ENCODE measurements at places on chromosomes 2 and 18.

- no peak for DNase-seq
Observed at GRCh38 chr2:241036964-241037421, 38.6 kb downstream of the SNED1 start.

- no peak for DNase-seq
Observed at GRCh38 chr18:59047321-59048047, 92.2 kb upstream of the SEC11C start.

DNA sequence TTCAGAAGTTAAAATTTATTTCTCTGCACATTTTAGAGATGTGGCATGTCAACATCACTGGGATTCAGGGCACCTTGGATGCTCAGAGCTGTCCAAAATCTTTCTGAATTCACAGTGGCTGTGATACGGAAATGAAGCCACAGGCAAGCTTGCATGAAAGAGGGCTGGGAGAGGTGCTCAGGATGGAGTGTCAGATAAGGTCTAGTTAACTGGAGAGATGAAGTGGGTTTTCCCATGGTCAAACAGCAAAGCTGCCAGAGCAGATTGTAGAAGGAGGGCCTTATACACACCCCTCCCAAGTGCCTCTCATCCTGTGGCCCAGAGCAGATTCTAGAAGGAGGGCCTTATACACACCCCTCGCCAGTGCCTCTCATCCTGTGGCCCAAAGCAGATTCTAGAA is 286.8 kb upstream of the PXDN start:
- DNase-seq, result no peak

GRCh38 chr2:182949572-182950189 is 83.2 kb upstream of the FRZB start:
- no peak for DNase-seq

GRCh38 chr2:240624950-240625621 is at the start of gene GPR35:
TSS of gene GPR35 (plus strand) at chr2:240625480. CDS start at chr2:240629953, 4,473 bp downstream.
- DNase-seq, result peak; percentile 49

DNA sequence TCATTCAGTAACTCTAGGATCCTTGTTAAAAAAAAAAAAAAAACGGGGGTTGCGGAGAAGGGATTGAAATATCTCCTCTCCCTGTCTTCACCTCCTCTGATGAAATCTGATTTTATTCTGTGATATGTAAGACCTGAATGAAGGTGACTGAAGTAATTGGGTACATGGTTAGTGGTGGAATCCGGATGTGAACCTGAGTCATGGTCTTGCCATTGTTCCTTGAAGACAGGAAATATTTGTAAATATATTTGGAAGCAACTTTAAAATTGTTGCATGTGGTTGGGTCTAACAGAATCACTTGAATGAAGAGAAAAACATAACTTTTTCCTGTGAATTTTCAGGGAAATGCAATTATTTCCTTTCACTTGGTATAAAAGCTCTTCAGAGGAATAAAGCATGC is 3.0 kb upstream of the IL1A start:
- no peak for DNase-seq

DNA sequence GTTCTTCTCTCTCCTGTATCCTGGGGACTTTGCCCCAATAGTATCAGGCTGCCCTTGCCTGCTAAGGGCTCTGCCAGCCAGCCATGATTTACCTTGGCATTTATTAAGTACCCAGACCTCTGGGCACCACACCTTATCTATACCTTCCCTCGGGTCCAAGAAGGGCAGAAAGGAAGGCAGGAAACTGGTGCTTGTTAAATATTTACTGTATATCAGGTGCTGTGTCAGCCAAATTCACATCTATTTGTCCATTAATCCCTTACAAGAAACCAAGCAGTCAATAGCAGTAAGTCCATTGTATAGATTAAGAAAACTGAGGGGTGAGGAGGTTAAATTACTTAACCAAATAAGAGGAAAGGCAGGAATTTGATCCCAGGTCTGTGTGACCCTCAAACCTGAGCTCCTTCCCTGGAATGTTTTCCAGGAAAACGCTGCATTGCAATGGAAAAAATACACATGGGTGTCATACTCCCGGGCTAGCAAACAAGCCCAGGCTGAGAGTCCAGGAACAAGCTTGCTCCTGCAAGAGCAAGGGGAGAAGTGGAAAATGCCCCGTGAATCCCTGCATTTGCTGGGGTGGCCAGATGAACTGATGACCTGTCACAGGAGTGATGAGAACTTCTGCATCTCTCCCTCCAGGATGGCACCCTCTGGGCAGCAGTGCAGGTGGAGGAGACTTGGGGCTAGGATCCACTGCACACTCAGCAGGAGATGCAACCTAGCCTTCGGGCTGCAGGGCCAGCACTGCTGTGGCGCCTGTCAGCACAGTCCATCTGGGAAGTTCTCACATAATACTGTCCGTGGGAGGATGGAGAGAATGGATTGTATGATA is 30.4 kb downstream of the CIB4 start:
- no peak for DNase-seq

DNA sequence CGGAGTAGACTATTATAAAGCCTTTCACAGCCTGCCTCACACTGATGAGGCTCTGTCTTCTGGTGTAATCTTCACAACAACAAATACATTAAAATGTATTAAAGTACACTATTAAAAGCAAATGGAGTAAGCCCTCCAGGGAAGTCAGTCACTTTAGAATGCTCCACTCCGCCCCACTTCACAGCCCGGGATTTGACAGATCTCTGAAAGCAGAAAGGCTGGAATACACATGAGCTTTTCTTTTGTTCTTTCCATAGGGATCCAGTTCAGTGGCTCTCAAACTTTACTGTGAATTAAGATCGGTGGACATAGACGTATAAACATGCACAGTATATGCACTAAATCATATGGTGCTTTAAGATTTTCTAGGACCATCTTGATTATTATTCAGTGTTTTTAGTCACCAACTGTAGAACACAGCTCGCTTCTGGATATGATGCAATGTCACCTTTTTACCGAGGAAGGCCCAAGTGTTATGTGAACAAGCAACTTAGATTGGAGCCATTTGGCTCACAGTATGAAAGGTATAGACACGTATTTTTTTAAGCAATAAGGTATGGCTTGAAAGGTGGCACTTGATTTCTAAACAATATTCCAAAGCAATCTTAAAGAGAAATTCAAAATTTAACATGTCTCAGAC is 151.1 kb downstream of the PRKCE start:
- DNase-seq, result no peak

- no peak for DNase-seq
Observed at GRCh38 chr18:54090856-54091255, 133.6 kb downstream of the MBD2 start.

DNA sequence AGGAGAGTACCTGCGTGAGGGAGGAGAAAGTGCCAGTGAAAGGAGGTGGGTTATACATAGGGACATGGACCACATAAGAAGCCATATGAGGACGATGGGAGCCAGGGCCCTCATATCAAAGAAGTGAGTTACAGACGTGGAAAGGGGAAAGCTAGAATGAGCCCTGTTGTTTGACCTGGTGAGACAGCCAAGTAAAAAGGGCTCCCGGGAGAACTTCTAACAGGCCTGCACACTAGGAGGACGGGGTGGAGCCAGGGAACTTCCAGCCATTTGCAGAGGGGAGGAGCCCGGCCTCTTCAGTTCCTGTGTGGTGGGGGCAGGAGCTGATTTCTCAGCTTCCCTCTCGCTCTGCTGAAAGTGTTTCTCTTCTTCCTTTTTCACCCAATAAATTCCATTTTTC is 84.1 kb upstream of the SLC66A3 start:
- no peak for DNase-seq

- DNase-seq, result no peak
Observed at GRCh38 chr18:72372076-72372475, 172.1 kb downstream of the CBLN2 start.

- DNase-seq, result no peak
Observed at GRCh38 chr18:62080172-62080900, 106.5 kb downstream of the PIGN start.

- no peak for DNase-seq
Observed at GRCh38 chr18:23321996-23322395, 131.1 kb upstream of the RIOK3 start.

DNA sequence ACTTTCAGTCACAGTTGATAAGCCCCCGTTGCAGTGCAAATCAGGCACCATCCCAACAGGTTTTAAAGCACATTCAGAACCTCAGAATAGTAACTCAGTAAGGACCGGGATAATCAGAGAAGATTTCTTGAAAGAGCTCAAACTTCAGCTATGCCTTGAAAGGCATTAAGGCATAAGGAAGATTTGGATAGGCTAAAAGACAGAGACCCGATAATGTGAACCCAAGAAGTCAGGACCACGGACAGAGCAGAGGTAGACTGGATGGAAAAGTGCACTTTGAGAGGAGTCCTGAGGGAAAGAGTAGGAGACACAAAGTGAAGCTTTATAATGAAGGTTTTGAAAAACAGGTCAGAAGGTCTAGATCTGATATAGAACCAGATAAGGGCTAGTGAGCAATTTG is 36.9 kb upstream of the KLF7 start:
- DNase-seq, result no peak

DNA sequence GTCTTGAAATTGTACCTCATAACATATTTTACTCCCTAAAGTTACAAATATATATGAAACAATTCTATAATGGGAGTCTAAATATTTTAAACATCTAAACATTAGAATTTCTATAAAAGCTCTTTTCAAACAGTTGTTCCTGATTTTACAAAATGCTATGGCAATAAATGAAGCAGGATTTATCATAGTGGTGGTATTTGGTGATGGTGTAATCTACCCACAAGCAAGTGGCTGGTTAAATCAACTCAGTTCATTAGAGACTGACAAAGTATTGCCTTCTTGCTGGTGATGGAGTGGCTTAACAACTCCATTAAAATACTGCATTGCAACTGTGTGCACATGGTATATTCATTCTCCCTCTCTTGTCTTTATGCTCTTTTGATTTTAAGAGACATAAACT is 138.9 kb downstream of the PMAIP1 start:
- DNase-seq, result no peak

GRCh38 chr2:19775838-19776237 is 125.9 kb downstream of the TTC32 start:
- no peak for DNase-seq

DNA sequence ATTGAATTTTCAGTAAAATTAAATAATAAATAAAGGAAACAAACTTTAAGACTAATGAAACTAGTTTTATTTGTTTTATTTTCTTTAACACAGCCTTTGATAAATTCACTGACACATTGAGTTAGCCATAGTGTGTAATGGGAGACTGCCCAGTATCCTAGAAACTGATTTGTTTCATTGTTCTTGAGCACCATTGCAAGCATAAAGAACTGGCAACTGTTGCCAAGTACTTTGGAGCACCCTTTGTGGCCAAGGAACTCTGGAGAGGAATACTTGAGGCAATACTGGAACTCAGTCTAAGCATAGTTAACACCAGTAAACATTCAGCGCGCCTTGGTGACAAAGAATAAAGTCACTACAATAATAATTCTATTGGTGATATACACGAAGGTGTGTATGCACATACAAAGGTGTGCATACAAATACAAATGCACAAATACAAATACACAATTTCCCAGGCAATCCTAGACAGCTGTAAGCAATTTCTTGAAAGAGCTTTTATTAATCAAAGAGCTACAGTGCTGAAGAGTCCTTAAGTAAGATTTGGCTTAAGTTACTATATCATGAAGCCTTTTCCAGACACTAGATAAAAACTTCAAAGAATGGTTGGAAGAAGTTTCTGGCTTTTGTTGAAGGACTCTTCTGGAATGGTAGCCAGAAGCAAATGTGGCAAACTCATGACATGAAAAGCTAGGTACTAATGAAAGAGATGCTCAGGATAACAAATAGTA is 1371.2 kb downstream of the LRP1B start:
- DNase-seq, result no peak

DNA sequence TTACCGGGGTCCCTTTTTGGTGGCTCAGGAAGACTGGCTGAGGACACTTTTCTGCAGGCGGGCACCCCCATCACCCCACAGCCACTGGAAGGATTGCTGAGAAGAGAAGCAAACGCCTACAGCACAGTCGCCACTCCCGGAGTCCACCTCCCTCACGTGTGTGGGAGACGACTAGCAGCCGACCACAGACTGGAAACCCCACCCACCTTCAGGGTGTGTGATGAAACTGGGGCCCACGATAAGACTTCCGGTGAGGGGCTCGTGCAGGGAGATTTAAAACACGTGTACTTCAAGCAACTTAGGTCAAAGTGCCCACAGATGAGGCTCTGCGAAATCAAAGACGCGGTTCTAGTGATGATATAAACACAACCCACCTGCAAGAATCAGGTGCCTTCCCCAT is 26.3 kb downstream of the MBP start:
- peak; percentile 74 for DNase-seq

- DNase-seq, result no peak
Observed at GRCh38 chr2:52429171-52429570, 1338.4 kb upstream of the CHAC2 start.

DNA sequence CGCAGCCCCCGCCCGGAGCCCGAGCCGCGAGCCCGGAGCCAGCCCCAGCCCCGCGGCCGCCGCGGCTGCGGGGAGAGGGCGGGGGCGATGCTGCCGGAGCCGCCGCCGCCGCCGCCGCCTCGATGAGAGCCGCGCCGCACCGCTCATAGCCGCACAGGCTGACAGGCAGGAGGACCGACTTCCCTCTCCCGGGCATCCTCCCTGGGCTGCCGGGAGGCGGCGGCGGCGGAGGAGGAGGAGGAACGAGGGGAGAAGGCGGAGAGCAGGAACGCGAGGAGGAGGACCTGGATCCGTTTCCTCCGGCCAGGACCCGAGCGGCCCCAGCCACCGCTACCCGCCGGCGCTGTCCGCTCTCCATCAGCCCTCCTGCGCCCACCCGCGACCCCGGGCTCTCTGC is 370 bp downstream of the KLHL29 start:
- DNase-seq, result no peak

GRCh38 chr18:62974928-62975675 is 259.8 kb downstream of the PHLPP1 start:
- DNase-seq, result no peak

GRCh38 chr2:19736191-19736831 is 165.5 kb downstream of the TTC32 start:
- DNase-seq, result no peak

GRCh38 chr2:96703021-96703751 is 36.7 kb downstream of the LMAN2L start:
- DNase-seq, result no peak

DNA sequence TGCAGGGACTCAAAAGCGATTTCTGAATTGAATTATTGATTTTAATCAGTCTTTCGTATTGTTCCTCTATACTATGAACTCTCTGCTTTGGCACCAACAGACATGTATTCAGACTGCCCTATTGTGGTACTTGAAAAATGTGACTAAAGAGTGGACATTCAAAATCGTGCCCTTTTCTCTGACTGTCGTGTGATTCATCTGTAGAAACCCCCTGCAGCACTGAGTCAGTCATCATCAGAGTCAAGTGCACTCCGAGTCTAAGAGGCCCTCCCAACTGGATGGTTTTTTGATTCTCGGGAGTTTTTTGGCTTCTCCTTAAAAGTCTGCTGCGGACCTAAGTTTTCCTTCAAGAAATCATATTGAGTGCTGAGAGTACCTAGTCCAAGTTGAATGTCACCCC is 96.4 kb upstream of the FOSL2 start:
- no peak for DNase-seq

DNA sequence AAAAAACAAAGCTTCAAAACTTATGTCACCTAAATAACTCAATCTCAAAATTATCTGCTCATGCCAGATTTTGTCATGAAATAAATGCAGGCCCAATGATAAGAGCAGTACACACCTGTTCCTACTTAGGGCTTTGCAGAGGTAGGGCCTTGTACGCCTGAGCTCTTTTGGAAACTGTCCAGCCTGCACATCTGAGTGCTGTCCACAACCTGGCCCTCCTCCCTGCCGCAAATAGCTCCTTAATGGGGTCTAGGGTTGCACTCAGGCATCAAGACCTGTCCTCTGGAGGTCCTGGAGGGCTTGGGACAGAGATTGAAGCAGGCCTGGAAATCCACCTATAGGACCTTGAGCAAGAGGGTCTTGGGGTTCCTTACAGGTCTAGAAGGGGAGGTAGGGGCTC is 115.4 kb upstream of the CCDC195 start:
- DNase-seq, result no peak

Data from CD4-positive, CD25-positive, alpha-beta regulatory T cell (primary cell).